DND-41 (cell line): ENCODE measurements at places on chromosomes 2 and 18.

DNA sequence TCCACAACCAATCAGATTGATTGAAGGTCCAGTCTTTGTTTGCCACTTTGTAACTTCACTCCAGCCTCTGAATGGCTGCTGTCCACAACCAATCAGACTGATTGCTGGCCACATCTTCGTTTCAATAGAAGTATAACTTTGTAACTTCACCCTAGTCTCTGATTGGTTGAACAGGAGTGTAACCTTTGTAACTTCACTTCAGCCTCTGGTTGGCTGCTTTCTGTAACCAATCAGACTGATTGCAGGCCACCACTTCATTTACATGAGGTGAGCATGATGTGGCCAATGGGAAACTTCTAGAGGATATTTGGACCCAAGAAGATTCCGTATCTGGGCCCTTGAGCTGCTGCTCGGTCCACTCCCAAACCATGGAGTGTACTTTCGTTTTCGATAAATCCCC lies 16.9 kb upstream of the ALPP start:
- no peak for DNase-seq
- H3K27ac ChIP-seq: no peak overlapping the region
- no peak overlapping the region for H3K4me3 ChIP-seq
- peaks cover 29% of the 10 kb centered on the region for H3K4me1 ChIP-seq
- no peaks in the 10 kb centered on the region for H3K27me3 ChIP-seq
- H3K36me3 ChIP-seq: no peaks in the 10 kb centered on the region

DNA sequence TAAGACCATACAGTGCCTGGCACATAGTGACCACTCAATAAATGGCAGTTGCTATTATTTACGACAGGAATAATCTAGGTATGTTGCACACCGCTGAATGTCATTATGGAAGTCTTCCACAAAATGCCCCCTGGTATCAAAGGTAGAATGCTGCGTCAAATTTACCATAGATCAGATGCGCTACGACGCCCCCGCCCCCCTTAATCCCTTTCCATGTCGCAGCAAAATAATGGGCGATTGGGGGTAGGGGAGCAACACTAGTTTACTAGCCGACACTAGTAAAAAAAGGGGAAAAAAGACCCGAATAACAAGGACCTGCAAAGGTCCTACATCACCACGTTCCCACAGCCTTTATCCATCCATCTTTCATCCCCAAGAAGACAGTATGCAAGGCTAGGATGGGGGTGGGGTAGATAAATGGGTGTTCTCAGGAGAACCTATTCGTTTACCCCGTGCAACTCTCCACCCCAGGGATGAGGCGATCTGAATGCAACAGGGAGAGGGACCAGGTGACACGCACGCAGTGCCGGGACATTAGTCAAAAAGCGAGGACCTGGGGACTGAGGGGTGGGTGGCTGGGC lies 455 bp downstream of the PREPL start:
- peaks cover 37% of the 10 kb centered on the region for H3K4me1 ChIP-seq
- DNase-seq: no peak
- H3K27ac ChIP-seq: peak overlapping the region; percentile 95

DNA sequence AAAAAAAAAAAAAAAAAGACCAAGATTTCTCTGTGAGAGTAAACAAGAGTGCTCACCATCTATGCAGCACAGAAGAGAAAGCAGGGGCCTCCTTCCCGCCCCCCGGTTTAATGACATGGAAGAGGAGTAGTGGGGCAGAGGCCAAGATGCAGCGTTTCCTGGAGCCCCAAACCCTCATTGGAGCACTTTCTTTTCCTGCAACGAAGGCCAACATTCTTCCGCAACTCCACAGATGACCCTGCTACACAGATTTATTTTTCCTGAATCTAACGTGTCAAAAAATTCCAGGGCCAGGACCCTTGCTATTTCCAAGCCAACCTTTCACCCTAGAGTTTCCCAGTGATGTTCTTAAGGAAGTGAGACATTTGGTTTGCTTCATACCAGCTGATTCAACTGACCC lies 189.6 kb downstream of the MIB1 start:
- peaks cover 10% of the 10 kb centered on the region for H3K27me3 ChIP-seq
- no peak overlapping the region for H3K4me3 ChIP-seq
- DNase-seq: no peak
- no peaks in the 10 kb centered on the region for H3K36me3 ChIP-seq

- H3K36me3 ChIP-seq: no peaks in the 10 kb centered on the region
- no peaks in the 10 kb centered on the region for H3K4me1 ChIP-seq
- no peaks in the 10 kb centered on the region for H3K27me3 ChIP-seq
These were observed 745.0 kb upstream of the ACVR2A start for GRCh38 chr2:147099845-147100244.

DNA sequence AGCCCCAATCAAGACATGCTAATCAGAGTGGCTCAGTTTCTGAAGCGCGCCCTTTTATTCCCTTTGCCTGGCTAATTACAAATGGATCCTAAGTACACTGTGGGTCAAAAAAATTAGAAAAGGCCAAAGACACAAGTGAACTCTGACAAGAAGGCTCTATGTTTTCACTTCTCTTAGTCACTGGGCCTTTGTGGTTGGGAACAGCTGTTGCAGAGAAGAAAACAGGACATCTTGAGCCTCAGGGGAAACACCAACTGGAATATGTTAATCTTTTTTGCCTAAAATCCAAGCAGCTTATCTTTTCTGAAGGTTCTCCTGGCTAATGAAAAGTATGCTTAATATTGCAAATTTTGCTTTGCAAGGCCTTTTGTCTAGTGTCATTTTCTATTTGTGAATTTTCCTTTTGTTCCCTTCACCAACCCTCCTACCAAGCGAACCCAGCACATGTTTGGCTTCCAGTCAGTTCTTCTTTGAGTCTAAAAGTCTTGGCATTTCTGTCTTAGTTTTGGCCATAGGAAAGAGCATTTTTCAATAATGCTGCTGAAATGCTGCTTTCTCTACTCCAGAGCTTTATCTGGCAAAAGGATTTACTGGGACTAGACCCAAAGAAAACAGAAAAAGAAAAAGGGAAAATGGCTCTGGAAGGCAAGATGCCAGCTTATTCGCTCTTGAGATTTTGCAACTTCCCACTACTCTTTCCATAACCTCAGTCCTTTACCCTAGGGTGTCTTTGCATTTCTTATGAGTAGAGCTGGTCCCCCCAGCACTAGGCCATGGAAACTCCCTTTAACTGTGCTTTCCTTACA lies 440.2 kb upstream of the ST6GAL2 start:
- DNase-seq: no peak
- no peak overlapping the region for H3K27ac ChIP-seq
- no peak overlapping the region for H3K4me3 ChIP-seq
- H3K4me1 ChIP-seq: no peaks in the 10 kb centered on the region

- no peak overlapping the region for H3K27ac ChIP-seq
- DNase-seq: no peak
- H3K27me3 ChIP-seq: no peaks in the 10 kb centered on the region
- H3K4me1 ChIP-seq: no peaks in the 10 kb centered on the region
These were observed 260.6 kb downstream of the PRKCE start for GRCh38 chr2:45912109-45912508.

- H3K27me3 ChIP-seq: no peaks in the 10 kb centered on the region
- no peaks in the 10 kb centered on the region for H3K36me3 ChIP-seq
- H3K27ac ChIP-seq: no peak overlapping the region
- peaks cover 26% of the 10 kb centered on the region for H3K4me1 ChIP-seq
- DNase-seq: peak; percentile 62
These were observed 31.1 kb downstream of the TOGARAM2 start for GRCh38 chr2:29012211-29012681.

DNA sequence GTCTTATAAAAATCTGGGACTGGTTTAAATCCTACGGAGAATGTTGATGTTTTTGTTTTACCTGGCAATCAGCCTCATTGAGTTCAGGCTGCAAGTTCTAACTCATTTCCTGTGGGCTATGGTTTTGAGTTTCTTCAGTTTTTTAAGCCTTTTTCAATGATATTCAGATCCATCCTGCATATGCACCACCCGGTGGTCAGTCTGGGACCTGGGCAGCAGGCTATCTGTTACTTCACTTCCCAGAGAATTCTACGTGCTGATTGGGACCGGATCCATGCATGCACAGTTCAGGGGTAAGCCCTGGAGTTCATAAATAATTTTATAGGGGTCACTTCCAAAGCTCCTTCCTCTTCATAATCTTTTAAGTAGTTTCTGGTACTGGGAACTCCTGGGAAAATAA lies 339.2 kb upstream of the HNRNPA3 start:
- no peaks in the 10 kb centered on the region for H3K4me1 ChIP-seq
- no peaks in the 10 kb centered on the region for H3K36me3 ChIP-seq
- no peak overlapping the region for H3K4me3 ChIP-seq
- H3K27ac ChIP-seq: no peak overlapping the region
- peaks cover 4% of the 10 kb centered on the region for H3K27me3 ChIP-seq

- no peaks in the 10 kb centered on the region for H3K36me3 ChIP-seq
- H3K4me3 ChIP-seq: no peak overlapping the region
- H3K27ac ChIP-seq: no peak overlapping the region
- peaks cover 3% of the 10 kb centered on the region; the same call in 1 of the 2 replicates for H3K4me1 ChIP-seq
- no peak for DNase-seq
These were observed 45.5 kb downstream of the MYO7B start for GRCh38 chr2:127581050-127581345.

DNA sequence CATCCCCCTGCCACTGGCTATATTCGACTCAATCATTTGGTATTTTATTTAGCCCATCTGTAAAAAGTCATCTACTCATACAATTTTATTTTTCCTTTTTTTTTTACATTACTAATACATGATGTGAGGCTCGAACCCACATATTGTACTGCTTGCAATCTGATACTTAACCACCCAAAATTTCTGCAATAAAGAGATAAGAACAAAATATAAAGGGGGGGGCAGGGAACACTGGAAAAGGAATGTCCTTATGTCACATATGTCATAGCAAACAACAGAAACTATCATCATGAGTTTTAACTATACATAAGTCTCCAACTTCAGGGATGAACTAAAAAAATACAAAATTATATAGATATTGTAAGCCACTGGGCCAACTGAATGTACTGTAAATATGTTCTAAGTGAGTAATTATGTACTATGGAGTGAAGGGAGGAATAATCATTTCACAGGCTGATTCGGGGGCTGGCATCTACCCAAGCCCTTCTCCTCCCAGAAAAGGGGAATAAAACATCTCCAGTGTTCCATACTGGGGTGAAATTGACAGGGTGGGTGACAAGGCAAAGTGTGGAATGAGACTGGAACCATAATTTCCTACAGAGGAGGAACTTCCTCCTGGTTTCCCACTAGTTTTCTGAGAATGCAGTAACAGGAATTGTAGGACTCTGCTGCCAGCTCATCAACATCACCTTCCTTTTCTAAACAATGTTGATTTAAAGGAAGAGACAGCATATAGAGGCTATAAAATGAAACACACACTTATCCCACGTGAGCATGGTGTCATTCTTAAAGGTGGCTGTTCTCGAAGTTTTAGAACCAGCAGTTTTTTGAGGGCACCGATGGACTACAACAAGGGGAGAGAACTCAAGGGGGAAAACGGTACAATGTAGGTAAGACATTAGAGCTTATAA lies 79.5 kb downstream of the FARSB start:
- no peak for DNase-seq
- H3K4me3 ChIP-seq: no peak overlapping the region
- peaks cover 55% of the 10 kb centered on the region for H3K36me3 ChIP-seq
- no peaks in the 10 kb centered on the region for H3K27me3 ChIP-seq
- no peaks in the 10 kb centered on the region for H3K4me1 ChIP-seq
- no peak overlapping the region for H3K27ac ChIP-seq

DNA sequence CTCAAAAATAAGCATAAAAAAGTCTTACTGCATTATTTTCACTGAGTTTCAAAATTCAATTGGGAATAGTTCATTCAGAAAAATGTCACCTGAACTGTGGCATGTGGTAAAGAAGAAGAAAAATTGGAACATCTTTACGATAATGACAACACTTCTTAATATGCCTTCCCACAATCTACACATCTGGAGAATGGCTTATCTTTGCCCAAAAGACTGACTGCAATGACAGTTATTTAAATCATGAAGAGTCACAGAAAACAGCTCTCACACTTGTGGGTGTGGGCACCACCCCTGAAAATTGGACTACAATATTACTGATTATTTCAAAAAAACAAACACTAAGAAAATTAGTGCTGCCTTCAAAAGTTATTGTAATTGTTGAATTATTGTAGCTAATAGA lies 152.3 kb downstream of the USP34 start:
- H3K27me3 ChIP-seq: no peaks in the 10 kb centered on the region
- peaks cover 53% of the 10 kb centered on the region for H3K36me3 ChIP-seq
- H3K4me3 ChIP-seq: no peak overlapping the region
- H3K4me1 ChIP-seq: no peaks in the 10 kb centered on the region
- DNase-seq: no peak
- no peak overlapping the region for H3K27ac ChIP-seq

GRCh38 chr2:155947069-155947468 lies 385.5 kb downstream of the NR4A2 start:
- no peaks in the 10 kb centered on the region for H3K4me1 ChIP-seq
- H3K27ac ChIP-seq: no peak overlapping the region
- H3K27me3 ChIP-seq: no peaks in the 10 kb centered on the region
- no peak for DNase-seq

DNA sequence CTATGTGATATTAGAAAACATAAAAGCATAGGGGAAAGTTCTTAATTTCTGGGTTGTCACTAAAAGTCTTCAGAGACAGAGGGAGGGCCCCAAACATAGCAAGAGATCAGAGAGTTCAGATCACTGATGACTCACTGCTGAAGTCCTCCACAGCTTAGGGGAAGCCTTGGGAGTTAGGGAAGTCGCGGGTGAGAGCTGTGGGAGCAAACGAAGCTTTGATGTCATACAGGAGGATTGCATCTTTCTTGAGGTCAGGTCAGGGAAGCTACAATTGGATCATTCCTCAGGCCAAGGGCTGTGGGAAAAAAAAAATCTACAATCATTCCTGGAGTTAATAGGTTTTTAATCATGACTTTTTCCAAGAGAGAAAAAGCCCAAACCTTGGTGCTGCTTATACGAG lies 96.2 kb downstream of the COPS8 start:
- no peak overlapping the region for H3K27ac ChIP-seq
- no peak overlapping the region for H3K4me3 ChIP-seq
- DNase-seq: no peak
- H3K4me1 ChIP-seq: no peaks in the 10 kb centered on the region

- no peak for DNase-seq
- no peak overlapping the region for H3K27ac ChIP-seq
- H3K27me3 ChIP-seq: no peaks in the 10 kb centered on the region
These were observed 48.1 kb downstream of the DGKD start for GRCh38 chr2:233402346-233402745.

DNA sequence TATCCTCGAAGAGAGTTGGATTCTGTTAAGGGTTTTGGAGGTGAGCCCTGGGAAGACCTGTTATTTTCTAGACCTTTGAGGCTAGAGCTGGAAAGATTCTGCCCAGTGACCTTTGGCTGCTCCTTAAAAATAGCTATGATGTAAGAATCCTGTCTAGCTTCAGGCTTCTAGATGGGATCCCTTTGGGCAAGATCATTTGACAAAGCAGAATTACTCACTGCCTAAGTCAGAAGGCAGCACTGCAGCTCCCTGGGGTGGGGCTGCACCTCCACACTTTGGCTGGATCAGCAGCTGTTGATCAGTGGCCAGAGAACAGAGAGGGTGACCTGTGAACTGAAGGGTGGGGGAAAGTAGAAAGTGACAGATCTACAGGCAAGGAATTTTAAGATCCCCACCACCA lies 103.8 kb downstream of the ASAP2 start:
- H3K27ac ChIP-seq: no peak overlapping the region
- no peak overlapping the region for H3K4me3 ChIP-seq
- DNase-seq: no peak
- no peaks in the 10 kb centered on the region for H3K36me3 ChIP-seq
- H3K27me3 ChIP-seq: no peaks in the 10 kb centered on the region
- H3K4me1 ChIP-seq: no peaks in the 10 kb centered on the region

GRCh38 chr2:118882693-118883336 lies 35.4 kb upstream of the EN1 start:
- no peak overlapping the region for H3K27ac ChIP-seq
- DNase-seq: peak; percentile 68
- H3K4me3 ChIP-seq: no peak overlapping the region
- H3K4me1 ChIP-seq: peaks cover 6% of the 10 kb centered on the region; the same call in 1 of the 2 replicates
